ENCODE measurements at places on chromosomes 5 and 9. TPM values are rescaled to one million over a fixed set of nuclear protein-coding genes. Genes with fewer than 3 reads are reported as not detected.

GRCh38 chr5:52998552-52999313 is 9.6 kb downstream of the ITGA2 start:
- DNase-seq, result no peak

The GPR150 gene
- total RNA-seq, result not detected

The LYRM7 gene
- 6.3 TPM for total RNA-seq

The HEMGN gene
- total RNA-seq, result 0.44 TPM

The OXCT1 gene
- 6.5 TPM for total RNA-seq

DNA sequence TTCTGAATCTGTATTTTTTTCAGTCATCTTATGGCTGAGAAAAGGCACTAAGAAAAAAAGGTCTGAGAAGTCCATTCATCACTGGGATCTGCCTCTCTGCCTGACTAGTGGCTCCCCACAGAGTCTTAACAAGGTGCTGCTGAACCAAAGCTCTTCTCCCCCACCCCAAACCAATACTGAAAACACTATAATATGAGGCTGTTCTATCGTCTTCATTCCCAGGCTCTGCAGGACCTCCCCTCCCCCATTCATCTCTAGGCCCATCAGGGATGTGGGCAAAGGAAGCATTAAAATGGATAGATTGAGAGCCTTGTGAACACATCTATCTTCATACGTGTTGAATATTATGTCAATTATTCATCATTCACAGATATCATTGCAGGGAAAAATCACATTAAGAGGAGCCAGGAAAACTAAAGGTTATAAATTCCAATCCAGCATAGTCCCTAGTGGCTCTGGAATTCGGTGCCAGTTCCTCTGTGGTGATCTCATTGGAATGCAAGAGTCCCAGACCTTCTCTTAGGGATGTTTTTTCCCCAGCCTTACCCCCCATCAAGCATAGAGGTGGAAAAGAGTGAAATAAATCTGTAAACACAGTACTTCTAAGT is 44.3 kb upstream of the GPR151 start:
- DNase-seq, result no peak

DNA sequence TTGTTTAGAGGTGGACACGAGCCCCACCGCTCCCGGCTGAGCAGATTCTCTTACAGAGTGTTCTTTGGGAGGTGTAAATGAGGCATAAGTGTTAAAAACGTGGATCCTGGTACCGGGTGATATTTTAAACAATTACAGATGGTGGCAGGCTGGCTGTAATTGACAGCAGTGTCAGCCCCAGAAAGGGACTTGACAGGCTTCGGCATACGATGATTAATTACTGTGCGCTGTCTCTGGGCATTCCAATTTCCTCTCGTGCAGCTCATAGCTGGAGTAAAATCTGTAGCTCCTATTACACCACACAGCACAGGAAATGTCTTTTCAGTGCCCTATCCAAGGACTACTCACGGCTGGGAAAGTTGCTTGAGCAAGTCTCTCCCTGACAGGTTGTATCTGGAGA is 305.4 kb upstream of the IRX2 start:
- no peak for DNase-seq

The FLT4 gene
- total RNA-seq, result 541 TPM

GRCh38 chr5:27392716-27393115 is 354.3 kb upstream of the CDH9 start:
- no peak for DNase-seq

GRCh38 chr5:168303393-168304025 is 12.1 kb downstream of the WWC1 start:
- no peak for DNase-seq

- DNase-seq, result peak; percentile 37
Observed at GRCh38 chr5:14379739-14380497, 201.7 kb upstream of the OTULINL start.

GRCh38 chr5:109413458-109413857 is 3.7 kb upstream of the PJA2 start:
- no peak for DNase-seq

DNA sequence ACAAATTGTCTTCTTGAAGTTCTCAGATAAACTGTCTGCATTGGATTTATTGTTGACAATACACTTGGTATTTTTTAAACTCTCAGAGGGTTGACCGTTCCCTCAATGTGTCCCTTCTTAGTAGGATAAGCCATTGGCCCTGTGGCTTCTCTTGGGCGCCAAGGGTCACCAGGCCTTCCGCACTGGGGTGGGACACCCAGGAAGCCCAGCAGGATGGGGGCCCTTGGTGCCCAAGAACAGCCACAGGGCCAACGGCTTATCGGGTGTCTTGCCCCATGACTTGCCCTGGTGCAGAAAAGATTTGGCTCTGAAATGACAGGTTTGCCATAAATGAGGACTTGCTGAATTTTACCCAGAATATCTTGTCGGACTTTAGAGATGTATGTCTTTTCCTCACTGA is 375.0 kb downstream of the IRX2 start:
- no peak for DNase-seq

GRCh38 chr5:73987915-73988314 is 361.9 kb downstream of the ARHGEF28 start:
- DNase-seq, result no peak

- DNase-seq, result no peak
Observed at GRCh38 chr5:166353580-166353979, 1937.9 kb upstream of the WWC1 start.

- DNase-seq, result no peak
Observed at GRCh38 chr9:94916956-94917355, 190.5 kb downstream of the AOPEP start.

The CARTPT gene
- total RNA-seq, result 148 TPM

The THBS4 gene
- 3.0 TPM for total RNA-seq

- no peak for DNase-seq
Observed at GRCh38 chr5:158154226-158155005, 295.5 kb upstream of the CLINT1 start.

The BNIP1 gene
- 10.3 TPM for total RNA-seq

- DNase-seq, result no peak
Observed at GRCh38 chr9:29440449-29440848, 1867.2 kb upstream of the C9orf72 start.

Data from endothelial cell (in vitro differentiated cells).